Osteocyte (in vitro differentiated cells): ENCODE measurements at places on chromosomes 11 and 22.
A peak's percentile ranks its signal among the peaks of the same experiment; 100 is the strongest.

- DNase-seq = no peak
Measured at GRCh38 chr11:104925850-104926249, 27.6 kb upstream of the CASP12 start.

GRCh38 chr11:122628810-122629555 is 26.5 kb upstream of the UBASH3B start:
- DNase-seq = peak; percentile 88

GRCh38 chr11:56160217-56160616 is at the start of gene OR8K5:
TSS of gene OR8K5 (minus strand) at chr11:56160317. CDS start at chr11:56160317, 0 bp downstream.
- DNase-seq = no peak

GRCh38 chr11:105609832-105610781 is at the start of gene GRIA4:
TSS of gene GRIA4 (plus strand) at chr11:105610073. CDS start at chr11:105610998, 925 bp downstream.
- peak; percentile 84 for DNase-seq

DNA sequence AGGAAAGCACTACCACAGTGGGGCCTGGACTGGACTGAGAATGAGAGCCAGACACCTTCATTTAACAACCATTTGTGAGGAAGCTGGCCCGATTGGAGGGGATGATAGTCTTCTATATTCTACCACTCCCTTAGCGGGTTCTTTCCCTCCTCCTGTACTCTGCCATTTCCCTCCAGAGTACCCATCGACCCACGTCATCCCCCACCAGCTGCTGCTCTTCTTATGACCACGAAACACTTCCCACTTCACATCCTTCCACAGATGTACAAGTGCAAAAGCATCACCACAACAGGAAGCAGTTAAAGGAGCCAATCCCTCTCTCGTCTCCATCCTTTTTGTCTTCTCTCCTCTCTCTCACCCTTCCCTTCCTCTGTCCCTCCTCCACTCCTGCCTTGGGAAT is 18.0 kb upstream of the UBASH3B start:
- no peak for DNase-seq

GRCh38 chr11:39385911-39386310 is 2073.5 kb downstream of the LRRC4C start:
- no peak for DNase-seq

DNA sequence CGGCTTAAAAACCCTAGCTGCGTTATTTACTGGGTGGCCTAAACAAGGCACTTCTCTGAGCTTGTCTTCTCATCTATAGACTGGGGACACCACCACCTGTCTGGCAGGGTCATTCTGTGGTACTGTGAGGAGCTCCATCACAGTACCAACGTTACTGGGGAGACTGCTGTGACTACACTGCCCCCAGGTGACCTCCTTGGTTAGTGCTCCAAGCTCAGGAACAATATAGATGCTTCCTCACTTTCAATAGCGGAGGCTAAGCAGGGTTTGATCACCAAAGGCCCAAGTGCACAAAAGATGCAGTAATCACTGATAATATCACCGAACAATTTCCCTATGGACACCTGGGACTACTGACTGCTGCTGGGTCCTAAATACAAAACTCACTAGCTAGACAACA is 18.8 kb downstream of the PRPF19 start:
- DNase-seq = no peak
